ENCODE measurements at places on chromosomes 16 and 17.

DNA sequence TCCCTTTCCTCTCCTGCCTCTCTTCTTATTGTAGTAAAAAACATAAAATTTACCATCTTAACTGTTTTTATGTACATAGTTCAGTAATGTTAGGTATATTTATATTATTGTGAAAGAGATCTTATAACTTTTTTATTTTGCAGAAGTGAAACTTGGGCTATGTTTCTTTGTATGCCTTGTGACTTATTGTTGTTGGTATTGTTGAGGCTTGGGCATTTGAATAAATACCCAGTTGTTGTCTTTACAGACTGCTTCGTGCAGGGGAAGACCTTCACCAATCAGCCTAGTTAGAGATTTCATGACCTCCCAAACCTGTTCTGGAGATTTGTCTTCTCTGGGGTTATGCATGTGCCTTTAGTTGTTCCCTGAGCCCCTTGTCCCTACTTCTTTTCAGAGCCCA is 31.9 kb downstream of the REXO5 start:
- no peak for DNase-seq

DNA sequence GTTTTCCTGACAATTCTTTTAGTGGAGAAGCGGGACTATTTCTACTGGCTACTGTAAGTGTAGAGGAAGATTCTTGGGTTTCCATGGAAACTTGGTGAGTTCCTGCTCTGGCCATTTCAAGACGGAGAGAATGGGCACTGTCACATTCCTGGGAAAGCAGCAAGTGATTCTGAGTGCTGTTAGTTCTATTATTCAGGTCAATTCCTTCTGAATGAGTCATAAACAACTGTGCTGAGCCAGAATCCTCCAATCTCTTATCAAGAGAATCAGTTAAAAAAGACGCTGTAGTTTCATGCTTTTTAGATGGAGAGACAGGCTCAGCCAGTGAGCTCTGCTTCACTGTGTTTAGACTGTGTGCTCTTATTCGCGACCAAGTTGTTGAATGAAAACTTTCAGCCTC is 19.6 kb downstream of the AKAP10 start:
- no peak for DNase-seq

DNA sequence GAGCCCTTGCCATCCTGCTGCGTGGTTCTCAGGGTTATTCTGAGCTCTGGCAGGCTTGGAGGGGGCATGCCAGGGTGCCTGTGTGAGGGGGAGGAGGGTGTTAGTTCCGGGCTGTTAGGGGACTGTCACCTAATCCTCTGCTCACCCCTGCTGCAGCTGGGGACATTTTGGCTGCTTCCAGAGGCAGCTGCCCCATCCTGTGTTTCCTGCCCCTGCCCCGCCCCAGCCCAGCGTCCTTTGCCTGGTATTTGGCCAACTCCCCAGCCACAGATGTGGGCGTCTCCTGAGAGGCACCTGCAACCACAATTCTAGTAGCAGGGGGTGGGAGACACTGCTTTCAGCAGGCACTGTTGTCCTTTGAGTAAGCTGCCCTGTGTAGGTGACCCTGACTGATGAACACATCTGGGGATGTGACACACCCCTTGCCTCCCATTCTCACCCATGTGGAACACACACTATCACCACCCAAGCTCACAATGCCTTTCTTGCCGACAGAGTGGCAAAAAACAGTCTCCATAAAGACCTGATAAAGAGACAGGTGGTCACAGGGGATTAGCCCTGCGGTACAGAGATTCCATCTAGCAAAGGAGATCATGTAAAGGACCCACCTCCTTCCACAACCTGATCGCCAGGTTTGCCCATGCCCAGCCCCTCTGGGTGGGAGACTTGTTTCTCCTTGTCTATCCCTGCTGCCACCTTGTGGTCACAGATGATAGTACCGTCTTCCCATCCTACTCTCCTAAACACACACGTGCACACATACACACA is at the start of gene CHRNE:
CHRNE (minus strand) TSS at position 48 of the 768 bp plus-strand sequence; CDS start at position 13, 35 bp downstream.
- DNase-seq, result peak; percentile 61

DNA sequence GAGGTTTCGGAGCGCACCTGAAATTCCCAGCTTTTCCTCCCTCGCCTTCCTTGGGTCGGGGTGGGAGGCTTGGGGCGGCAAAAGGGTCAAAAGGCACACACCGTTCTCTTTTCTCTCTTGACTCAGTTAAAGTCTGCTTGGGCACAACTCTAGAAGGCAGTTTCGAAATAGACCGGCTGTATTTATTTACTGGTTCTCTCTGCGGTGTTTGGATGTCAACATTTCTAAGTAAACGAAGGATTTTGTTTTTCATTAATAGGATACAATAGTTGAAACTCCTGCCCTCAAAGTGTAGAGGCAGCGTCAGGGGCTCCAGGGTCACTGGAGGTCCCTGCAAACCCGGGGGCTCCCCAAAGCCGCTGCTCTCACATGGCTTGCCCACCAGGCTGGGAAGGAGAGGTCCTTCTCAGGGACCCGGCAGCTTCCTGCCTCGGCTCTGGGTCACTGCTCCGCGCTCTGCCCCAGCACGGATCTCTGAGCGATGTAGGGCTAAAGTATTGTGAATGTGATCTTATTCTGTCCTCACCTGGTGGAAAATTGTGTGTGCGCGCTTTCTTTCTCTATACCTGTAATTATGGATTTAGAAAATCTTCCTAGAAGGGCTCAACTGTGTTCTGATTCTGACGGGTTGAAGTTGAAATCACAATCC is 952 bp downstream of the BMERB1 start:
- DNase-seq, result no peak

DNA sequence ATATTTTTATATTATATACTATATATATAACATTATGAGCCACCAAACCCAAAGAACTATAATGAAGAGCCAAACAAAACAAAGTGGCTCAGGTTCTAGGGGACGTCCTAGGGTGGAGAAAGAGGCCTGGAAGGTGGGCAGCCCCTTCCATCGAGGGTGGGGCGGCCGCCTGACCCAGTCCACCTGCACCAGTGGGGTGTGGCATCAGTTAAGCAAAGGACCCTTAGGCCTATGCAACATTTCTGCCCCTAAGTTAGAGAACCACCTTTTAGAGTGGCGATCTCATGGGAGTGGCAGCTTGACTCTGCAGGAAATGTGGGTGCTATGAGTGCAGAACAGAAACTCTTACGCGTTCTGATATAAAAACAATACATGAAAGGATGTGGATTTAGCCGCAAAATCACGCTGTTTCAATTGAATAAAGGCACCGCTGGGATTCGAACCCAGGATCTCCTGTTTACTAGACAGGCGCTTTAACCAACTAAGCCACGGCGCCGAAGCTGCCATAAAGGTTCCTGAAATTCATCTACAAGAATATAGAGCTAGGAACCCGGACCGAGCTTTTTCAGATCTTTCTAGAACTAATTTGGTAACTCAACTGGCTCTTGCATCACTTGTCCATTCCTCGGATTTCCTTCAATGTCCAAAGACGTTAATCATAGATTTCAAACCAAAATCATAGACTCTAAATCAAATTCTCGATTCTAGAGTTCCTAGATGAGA is 15.6 kb upstream of the AURKB start:
- DNase-seq, result no peak

- DNase-seq, result peak; percentile 72
Observed at GRCh38 chr16:1054660-1055556, 17.6 kb upstream of the SSTR5 start.

DNA sequence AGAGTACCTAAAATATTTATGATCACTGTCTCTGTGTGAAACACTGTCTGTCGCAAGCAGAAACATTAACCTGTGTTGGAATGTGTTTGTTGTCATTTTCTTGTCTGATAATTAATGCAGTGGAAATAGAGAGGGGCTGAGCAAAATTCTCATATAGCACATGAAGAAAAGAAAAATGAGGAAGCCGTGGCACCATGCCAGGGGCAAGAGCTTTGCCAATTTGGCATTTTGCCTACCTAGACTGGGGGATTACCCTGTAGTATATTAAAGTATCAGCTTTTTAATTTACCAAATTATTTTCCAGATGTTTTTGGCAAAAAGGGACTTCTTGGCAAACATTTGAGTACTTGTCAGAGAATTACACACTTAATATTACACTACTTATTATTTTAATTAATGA is 1326.6 kb upstream of the GOT2 start:
- DNase-seq, result no peak

DNA sequence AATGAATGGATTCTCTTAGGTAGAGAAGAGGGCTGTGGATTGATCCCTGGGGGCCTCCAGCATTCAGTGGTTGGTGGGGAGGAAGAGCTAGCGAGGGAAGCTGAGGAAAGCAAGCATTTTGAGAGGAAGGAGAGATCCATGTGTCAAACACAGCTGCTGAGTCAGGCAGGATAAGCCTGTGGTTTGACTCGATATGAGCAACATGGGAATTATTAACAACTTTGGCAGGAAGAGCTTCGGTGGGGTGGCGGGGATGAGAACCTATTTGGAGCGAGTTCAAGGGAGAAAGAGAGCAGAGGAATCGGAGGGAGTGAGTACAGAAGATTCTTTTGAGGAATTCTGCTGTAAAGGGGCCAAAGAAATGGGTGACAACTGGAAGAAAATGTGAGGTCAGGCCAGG is 59.5 kb upstream of the CDC42EP4 start:
- no peak for DNase-seq

GRCh38 chr16:66979011-66979717 is 9.2 kb upstream of the CES4A start:
- DNase-seq, result no peak

- DNase-seq, result no peak
Observed at GRCh38 chr16:79209308-79209707, 391.2 kb downstream of the MAF start.

- DNase-seq, result no peak
Observed at GRCh38 chr16:10114409-10114808, 67.8 kb downstream of the GRIN2A start.

GRCh38 chr17:48470388-48471034 is 40.5 kb upstream of the SKAP1 start:
- no peak for DNase-seq

GRCh38 chr17:42361781-42362186 is 26.5 kb downstream of the STAT3 start:
- DNase-seq, result no peak

DNA sequence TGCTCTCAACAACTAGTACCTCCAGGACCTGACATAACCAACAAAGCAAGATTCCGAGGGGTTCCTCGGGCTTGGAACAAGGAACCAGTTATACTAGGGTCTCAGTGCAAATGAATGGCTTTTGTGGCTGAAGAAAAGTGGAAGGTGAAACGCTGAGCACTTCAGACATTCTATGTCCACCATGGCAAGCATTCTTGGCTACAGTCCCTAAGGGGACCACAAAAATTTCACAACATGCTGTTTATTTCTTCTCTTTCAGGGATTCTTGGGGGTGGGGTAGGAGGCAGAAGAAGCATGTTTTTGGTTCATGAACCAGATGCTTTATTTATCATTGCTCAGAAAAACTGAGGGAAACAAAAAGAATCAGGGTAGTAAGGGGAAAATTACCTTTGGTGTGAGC is 479.9 kb upstream of the CDH11 start:
- no peak for DNase-seq

Data from GM10248 (cell line).